RWPE2 (cell line): ENCODE measurements at places on chromosomes 6 and 20.

DNA sequence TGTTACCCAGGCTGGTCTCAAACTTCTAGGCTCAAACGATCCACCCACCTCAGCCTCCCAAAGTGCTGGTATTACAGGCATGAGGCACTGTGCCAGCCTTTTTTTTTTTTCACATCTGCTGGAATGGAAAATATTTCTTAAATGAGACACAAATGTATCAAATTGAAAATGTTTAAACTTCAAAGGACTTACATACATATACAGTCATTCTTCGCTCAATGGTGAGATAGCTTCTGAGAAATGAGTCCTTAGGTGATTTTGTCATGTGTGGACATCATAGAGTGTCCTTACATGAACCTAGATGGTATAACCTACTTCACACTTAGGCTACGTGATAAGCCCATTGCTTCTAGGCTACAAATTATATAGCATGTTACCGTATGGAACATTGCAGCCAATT is 43.1 kb downstream of the MICA start:
- no peak for DNase-seq

DNA sequence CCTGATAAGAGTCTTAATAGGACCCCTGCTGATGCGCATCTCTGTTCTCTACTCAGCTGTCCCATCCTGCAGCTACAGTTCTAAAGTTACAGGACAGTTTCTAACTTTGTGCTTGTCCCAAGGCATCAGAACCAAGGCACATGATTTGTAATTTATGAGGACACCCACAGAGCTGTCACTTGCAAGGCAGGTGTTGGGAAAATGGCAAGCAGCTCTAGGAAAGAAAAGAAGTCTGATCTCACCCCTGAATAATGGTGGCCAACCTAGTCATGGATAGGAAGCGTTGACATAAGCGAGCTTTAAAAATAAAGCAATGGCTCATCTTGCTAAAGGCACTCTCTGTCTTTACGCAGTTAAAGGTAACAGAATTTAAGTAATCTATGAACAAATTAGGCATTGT is 127.6 kb upstream of the VGLL2 start:
- no peak for DNase-seq

- DNase-seq: no peak
These were observed 1.2 kb downstream of the FOXA2 start for GRCh38 chr20:22582964-22583772.

DNA sequence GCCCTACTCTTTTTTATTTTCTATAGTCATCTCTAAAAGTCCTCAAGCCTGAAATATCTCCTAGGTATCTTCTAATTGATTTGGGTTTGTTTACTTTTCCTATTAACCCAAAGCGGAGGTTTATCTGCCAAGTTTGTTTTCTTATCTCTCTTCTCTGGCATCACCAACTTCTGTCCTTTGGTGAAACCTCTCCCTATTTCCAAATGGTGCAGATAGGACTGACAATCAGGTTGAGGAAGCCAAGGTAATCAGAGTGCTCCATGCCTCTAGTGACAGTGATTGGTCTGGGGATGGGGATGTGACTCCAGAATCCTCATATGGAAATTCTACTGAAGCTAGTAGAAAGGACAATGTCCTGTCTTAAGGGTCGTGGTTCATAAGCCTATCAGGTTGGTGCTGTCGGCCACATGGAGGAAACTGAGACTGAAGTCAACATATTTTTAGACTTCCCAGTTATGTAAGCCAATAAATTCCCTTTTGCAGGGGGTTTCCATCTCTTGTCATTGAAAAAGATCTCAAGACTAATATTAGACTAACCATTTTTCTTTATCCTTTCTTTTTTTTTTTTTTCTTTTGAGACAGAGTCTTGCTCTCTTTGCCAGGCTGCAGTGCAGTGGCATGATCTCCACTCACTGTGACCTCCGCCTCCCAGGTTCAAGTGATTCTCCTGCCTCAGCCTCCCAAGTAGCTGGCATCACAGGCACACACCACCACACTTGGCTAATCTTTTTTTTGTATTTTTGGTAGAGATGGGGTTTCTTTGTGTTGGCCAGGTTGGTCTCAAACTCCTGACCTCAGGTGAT is 28.0 kb downstream of the KIF6 start:
- DNase-seq: no peak

DNA sequence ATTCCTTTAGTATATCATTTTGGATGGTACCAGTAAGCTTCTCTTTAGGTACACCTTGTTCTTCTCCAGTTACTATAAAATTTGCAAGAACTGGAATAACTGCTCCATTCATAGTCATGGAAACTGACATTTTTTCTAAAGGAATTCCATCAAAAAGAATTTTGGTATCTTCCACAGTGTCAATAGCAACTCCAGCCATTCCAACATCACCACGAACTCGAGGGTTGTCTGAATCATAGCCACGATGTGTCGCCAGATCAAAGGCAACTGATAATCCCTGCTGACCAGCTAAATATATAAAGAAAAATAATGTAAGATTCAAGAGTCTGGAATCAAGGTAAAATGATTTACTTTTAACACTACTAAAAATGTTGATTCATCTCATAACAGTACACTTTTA is 5.3 kb downstream of the MMUT start:
- no peak for DNase-seq

- DNase-seq: no peak
These were observed 19.2 kb downstream of the FKBP5 start for GRCh38 chr6:35669451-35670045.
